ENCODE measurements at places on chromosomes 5 and 9.

GRCh38 chr9:5274770-5275169 is 29.7 kb downstream of the RLN2 start:
- no peak for DNase-seq

DNA sequence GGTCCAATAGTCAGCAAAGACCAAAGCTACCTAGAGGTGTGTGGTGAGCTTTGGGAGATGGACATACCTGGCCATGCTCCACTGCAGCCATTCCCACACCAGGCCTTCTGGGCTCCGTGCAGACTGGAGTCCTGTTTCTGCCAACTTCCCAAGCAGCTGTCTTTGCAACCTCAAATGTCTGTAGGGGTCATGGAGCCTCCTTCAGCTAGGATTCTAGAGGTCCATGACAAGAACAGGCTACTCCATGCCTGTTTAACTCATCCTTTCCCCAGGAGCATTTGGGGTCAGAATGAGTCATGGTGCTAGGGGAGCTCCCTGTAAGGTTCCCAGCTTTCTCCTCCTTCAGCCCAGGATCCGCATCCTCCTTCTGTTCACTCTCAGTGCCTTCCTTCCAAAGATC is 17.1 kb downstream of the VPS13A start:
- no peak for DNase-seq

DNA sequence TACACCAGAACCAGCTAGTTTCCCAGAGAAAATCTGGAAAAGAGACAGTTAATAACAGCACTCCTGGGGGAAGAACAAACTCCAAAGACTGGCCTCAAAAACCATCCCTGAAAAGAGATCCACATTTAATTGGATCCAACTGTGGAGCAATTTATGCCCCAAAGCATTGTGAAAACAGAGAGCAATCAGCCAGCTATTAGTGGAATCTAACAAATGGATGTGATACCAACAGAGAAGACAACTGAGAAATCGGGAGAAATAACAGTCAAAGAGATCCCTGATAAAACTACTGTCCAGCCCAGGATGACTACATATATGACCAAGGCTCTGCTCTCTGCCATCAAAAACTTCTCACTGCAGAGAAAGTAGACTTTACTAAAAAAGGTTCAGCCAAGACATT is 40.5 kb upstream of the TRIO start:
- DNase-seq = no peak

- no peak for DNase-seq
Measured at GRCh38 chr9:81621118-81621517, 68.2 kb downstream of the TLE1 start.

DNA sequence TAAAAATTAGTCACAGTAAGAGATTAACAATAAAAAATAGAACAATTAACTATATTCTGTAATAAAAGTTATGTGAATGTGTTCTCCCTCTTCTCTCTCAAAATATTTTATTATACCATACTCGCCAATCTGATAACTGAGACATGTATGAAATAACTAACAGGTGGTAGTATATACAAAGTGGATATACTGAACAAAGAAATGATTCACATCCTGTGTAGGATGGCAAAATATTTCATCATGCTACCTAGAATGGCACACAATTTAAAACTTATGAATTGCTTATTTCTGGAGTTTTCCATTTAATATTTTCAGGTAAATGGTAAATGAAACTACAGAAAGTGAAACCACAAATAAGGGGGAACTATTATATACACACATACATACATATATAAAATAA is 152.5 kb downstream of the RNF180 start:
- no peak for DNase-seq

Measured in activated CD4-positive, alpha-beta T cell treated with anti-CD3 and anti-CD28 coated beads, Interleukin-2, amount 50 U/mL, for 16 hours (primary cell).